Sigmoid colon (tissue), 7 donors: ENCODE measurements at places on chromosomes 6 and 20. TPM values are rescaled to one million over a fixed set of nuclear protein-coding genes. Genes with fewer than 3 reads are reported as not detected.

DNA sequence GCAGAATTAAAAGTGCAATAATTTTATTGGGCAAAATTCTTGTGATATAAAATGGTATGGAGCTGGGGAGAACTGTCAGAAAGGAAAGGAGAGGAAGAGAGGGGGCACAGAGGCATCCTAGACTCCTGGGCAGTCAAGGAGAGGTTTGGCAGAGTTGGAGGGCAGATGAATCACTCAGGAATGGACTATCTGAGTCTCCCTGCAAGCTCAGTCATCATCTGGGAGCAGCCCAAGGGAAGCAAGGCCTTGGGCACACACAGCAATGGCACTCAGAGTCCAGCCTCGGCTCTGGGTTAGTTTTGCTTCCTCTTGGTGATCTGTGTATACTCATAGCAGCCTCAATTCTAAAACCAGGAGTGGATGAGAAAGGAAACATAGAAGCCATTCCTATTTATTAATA is 67.2 kb downstream of the SLC22A1 start:
- no peak for DNase-seq

GRCh38 chr6:104705095-104705707 is 154.5 kb downstream of the HACE1 start:
- no peak for DNase-seq

DNA sequence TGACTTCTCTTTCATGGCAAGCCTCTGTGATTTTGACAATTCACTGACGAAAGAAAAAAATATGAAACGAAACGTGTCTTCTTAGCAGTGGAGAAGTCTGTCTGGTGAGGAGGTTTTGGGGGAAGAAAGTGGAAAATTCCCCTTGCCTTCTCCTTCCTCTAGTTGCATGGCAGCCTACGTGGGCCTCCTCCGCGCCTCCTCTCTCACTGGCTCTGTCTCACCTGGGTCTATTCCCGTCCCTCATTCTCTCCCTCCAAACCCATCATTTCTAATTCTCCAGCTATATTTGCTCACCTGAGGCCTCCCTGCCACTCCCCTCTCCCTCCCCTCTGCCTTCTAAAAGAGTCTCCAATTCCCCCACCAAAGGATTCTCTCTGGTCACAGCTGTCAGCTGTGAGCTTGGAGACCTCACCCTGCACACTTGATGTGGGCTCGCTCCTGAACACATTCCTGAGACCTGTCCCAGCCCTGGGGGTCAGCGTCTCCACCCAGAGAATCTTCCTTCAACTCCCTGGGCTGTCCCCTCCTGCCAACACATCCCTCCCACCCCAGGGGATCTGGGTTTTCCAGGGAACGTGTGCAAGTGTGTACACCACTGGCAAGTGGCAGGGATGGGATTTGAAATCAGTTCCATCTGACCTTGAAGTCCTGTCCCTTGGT is 159.6 kb upstream of the PMEPA1 start:
- peak; percentile 26 for DNase-seq

DNA sequence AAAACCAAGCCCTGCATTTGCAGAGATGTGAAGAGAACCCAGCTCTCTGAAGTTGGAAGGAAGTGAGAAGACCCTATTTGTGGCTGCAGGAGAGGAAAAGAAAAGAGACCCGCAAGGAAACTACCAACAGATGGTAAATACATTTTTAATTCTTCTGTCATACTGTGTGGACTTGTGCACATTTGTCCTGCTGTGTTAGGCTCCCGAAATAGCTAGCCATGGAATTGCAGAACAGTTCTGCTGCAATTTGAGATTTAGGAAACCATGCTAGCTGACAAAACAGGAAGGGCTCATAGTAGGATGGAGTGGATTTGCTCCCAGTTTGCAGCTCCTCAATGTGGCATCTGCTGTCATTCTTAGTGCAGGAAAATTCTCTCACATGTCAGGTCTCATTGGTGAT is 12.1 kb upstream of the ATXN1 start:
- DNase-seq, result no peak

DNA sequence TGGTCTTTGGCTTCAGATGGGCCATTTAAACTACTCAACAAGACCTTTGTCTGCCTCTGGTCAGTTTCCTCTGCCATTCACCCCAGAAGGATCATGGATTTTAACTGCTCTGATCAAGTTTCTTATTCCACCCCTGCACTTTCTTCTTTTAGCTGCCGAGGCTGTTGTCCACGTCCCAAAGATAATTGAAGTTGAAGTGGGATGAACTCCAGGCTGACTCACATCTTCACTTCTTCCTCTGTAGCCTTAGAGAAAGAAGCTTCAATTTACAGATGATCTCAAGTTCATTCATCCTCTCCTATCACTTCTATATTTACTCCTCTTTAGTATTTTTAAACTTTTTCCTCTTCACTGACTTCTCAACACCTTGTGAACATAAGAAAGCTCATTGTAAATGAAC is 651.6 kb downstream of the UTRN start:
- no peak for DNase-seq

DNA sequence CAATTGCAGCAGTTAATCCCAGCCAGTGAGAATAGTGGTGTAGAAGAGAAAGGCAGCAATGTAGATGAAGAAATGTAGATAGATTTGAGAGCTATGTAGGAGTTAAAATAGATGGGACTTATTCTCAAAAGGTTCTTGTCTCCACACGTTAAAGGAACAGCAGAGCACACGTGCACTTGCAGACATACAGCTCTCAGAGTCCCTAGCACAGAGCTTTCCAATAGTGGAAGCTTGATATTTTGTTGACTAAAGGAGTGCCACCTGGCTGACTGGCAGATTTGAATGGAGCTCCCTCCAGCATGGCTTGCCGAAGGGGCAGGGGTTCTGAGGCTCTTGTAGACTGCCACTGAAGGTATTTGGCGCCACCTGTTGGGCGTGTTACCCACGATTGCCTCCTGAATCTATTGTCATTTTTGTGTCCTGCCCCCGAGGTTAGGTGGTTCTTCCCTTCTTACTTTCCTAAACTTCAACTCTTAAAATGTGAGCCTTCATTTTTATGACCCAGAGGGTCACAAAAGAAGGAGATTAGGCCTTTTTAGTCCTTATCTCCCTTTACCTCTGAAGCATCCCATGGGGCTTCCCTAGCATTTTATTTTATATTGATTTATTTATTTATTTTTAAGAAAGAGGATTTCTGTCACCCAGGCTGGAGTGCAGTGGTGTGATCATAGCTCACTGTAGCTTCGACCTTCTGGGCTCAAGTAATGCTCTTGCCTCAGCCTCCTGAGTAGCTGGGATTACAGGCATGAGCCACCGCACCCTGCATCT is 16.4 kb downstream of the BRD2 start:
- DNase-seq, result peak; percentile 93

GRCh38 chr20:57038608-57039440 is 227.6 kb downstream of the BMP7 start:
- DNase-seq, result peak; percentile 59

- no peak for DNase-seq
These were observed 65.9 kb upstream of the SMLR1 start for GRCh38 chr6:130761286-130761685.

DNA sequence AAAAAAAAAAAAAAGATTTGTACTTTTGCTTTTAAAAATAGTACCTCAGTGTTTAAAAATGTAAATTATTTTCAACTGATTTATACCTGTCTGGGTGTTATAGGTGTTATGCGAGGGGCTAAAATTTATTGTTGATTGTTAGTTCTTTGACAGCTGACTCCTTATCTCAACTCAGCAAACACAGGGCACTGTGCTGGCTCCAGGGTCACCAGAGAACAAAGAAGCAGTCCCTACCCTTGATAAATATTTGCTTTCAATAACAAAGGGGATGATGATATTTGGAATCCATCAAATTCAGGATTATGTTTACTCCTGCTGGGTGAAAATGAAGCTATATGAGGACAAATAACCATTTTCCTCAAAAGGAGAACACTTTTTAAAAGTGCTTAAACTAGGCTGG is 34.2 kb upstream of the KAT14 start:
- no peak for DNase-seq

GRCh38 chr6:166275714-166276166 is 32.5 kb downstream of the PRR18 start:
- peak; percentile 78 for DNase-seq

DNA sequence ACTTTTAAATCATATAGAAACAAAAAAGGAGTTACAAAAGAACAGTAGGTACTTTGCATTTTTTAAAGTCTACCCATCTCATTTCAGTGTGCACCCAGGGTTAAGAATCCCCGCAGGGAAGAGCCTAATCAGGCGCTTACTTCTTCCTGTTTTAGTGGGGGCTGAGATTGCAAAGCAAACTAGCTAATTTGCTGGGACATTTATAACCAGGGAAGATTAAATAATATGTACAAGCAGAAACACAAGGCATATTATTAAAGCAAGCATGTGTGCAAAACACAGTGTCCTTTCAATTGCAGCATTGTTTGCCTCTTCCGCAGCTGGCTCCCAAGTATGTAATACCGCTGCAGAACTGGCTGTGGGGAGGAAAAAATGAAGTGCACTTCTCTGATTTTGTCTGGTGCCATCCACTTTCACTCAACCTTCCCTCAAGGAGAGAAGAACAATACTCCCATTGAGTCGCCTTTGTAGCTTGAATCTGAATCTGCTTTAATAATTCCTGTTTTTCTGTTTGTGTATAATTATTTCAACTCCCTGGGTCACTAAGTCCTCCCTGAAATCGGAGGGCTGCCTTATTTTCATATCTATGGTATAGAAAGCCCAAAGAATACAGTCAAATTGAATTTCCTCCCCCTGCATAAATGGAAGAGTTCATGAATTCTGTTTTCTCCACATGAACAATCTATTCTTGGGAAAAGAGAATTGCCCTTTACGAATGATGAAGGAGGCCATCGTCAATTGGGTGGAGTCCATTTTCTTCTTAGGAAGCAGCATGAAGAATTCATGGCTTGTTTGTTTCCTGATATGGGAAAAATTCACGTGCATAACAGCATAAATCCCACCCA is 23.3 kb upstream of the BCAS1 start:
- DNase-seq, result no peak

DNA sequence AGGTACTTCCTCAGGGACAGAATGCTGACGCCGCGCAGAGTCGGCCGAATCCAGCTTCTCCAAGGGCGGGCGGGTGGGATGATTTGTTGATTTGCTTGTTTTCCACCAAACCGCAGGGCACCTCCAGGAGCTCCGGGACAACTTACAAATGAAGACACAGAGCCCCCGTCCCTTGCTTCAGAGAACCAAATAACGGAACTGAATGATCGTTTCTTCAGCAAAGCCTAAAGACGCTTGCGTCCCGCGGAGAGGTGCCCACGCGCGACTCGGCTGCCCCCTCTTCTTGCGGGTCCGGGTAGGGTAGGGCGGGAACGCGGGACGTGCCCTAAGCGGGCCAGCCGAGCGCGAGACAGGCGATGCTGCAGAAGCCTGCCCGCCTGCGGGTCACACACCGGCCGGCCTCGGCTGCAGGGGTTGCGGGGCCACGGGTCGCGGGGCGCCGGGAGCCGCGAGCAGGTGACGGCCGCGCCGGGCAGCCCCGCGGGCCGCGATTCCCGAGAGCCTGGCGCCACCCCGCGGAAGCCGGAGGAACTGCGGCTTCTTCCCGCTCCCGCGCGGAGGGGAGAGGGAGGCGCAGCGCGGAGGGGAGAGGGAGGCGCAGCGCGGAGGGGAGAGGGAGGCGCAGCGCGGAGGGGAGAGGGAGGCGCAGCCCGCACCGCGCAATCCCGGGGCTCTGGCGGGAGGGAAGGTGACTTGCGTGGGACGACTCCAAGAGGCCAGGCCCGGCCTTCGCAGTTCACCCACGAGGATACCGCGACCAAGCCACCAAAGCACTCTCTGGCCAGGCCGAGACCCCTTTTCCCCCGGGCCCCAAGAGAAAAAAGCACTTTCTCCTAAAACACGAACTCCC is 7.7 kb upstream of the FOXF2 start:
- no peak for DNase-seq

DNA sequence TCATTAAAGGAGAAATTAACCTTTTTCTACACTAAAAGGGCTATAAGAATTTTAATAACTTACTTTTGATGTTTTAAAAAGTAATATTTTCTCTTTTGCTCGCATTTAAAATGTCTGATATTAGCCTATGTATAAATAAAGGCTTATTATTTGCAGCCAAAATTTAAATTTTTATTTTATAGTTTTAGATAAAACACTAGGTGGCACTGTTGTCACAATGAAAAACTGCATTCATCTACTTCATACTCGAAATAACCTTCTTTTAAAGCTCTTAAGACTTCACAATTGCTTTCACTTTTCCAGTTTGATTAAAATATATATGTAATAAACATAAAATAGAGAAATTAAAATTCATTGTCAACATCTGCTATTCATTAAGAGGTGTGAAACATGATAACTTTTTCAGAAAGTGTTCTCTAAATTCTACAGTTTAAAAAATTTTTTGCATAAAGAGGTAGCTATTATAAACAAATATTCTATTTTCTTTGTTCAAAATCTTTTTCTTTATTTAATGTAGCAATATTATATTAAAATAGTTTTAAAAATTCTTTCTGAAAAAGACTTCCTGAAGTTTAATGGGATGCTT is 78.8 kb upstream of the DEFB112 start:
- DNase-seq, result no peak

GRCh38 chr6:133358574-133359150 is 117.5 kb downstream of the EYA4 start:
- no peak for DNase-seq

DNA sequence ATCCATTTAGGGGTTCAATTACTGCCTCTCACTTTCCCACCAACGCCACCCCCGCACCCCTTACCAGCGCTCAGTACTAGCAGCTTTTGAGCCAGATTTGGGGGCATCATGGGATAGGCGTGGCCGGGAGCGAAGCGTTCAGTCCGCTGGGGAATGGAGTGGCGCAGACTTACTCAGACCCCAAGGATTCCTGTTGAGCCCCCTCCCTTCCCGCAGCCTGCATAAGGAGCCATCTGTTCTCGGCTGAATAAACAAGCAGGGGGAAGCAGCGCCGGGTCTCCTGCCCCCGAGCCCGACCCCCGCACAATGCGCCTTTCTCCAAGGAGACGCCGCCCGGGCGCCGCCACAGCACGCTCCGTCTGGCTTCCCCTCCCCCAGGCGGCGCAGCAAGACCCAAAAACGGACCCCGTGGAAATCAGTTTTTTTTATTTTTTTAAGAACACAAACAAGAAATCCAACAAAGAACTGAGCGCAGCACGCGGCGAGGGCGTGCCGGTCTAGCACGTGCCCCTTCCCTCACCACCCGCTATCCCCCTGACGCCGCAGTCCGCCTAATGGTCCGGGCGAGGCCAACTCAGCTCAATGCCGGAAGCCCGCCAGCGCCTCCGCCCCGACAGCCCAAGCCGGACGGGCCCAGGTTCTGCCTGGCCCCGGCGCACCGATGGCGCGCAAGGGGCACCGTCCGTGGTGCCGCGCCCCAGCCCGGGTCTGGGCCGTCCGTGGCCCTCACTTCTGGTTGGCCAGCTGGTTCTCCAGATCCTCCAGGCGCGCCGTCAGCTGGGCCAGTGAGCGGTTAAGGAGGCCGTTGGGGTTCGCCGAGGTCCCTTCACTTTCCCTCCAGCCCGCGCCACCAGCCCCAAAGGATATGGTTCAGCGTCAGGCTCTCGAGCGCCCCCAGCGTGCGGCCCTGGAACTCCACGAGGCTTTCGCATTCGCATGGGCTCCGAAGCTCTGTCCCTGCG is 13.3 kb upstream of the RBPJL start:
- DNase-seq, result peak; percentile 87

C6orf15 gene
- polyA plus RNA-seq, result not detected

ANGPT4 gene
- not detected for polyA plus RNA-seq

ZBTB9 gene
- polyA plus RNA-seq, result 1.8 TPM

TEAD3 gene
- 14.6 TPM for polyA plus RNA-seq

FAM217A gene
- not detected for polyA plus RNA-seq
